Dermis microvascular lymphatic vessel endothelial cell (primary cell): ENCODE measurements at places on chromosomes 16 and 17.

DNA sequence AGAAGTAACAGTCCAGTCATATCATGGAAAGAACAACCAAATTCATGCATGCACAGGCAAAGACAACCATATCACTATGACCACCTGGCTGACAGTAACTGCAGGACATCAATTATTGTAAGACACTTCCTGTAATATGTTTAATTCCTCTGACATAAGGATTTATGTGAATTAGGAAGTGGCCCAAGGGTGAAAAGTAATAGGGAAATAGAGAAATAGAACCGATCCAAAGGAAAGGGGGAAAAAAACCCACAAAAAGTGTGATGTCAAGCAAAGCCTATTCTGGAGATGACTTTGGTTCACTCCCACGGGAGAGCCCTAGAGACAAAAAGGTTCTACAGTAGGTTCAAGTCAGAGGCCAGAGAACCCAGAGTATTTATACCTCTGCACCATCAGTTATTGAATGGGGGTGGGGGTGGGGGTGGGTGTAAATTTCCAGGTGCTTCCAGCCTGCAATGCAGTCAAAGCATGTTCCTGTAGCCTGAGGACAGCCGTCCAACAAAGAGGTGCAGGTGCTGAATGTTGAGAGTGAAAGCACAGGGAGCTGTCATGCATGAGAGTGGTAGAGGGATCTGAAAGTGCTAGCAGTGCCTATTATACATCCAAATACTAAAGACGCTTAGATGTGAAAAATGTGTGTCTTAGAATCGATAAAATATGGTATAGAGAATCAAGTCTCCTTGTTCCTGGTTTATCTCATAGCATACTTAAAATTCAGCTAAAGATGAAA is 95.6 kb upstream of the HLF start:
- no peak for DNase-seq

GRCh38 chr17:31562376-31562840 is 170.9 kb downstream of the RAB11FIP4 start:
- no peak for DNase-seq

- DNase-seq: no peak
Measured at GRCh38 chr16:12303653-12304052, 327.1 kb downstream of the SNX29 start.

GRCh38 chr17:40139566-40140058 is 725 bp upstream of the CASC3 start:
- no peak for DNase-seq

- no peak for DNase-seq
Measured at GRCh38 chr17:57908278-57908677, 46.9 kb downstream of the CUEDC1 start.

DNA sequence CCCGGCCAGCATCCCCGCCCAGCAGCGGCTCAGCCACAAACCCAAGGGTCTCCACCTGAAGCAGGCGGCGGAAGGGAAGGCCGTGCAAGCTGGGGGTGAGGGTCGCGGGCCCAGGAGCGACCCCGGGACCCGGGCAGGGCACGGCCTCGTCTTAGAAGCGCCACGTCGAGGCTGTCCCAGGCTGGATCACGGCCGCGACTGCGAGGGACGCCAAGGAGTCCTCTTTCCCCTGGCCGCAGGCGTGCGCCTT is 538 bp upstream of the CCNF start:
- DNase-seq: no peak

- DNase-seq: no peak
Measured at GRCh38 chr17:44069974-44070454, 521 bp upstream of the G6PC3 start.

DNA sequence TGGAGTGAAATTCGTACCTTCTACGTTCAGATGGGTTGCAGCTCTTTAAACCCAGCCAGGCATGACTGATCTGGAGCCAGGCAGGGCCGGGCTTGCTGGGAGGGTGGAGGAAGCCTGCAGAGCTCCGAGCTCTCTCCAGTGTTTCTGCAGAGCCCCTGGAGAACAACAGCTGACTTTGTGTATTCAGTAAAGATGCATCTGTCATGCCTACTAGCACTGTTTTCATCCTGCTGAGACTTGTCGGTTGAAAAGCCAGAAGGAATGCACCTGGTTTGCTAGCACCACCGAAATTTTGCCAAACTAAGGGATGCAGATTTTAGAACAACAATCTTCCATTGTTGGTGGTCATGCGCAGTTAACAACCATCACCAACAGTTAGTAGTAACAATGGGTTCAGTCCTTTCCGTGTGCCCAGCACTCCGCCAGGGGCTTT is 22.4 kb upstream of the SCNN1B start:
- no peak for DNase-seq

DNA sequence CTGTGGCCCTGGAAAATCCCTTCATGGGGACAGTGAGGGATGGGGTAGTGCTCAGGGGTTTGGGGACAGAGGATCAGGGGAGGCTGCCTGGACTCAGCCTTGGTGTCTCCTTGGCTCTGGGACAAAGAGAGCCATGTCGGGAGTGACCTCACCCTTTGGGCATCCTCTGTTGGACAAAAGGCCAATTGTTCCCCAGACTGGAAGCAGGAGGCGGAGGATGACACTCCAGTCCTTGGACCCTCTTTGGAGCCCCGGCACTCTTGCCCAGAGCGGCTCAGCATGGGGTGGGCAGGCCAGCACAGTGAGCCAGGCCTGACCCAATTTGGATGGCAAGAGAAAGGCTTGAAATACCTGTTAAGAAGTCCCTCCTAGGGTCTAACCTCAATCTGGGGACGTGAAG is 39.4 kb upstream of the PHB1 start:
- DNase-seq: no peak
